AG10803 (cell line): ENCODE measurements at places on chromosomes 2 and 18.

DNA sequence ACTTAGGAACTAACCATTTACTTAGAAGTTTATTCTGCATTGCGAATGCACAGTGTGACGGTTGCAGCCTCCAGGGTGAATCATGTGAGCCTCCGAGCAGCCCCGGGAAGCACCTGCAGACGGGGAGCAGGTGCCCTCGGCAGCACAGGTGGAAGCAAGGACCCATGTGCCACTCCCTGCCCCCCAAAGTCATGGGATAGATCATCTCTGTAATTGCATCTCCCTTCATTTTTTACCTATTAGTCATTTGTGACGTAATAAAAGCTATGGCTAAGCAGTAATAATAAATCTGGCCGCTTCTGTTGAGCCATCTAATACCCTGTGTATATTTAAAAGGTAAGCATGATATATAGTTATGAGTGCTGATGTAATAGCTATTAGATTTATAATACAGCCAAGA lies 97.2 kb downstream of the PTGR3 start:
- no peak for DNase-seq

DNA sequence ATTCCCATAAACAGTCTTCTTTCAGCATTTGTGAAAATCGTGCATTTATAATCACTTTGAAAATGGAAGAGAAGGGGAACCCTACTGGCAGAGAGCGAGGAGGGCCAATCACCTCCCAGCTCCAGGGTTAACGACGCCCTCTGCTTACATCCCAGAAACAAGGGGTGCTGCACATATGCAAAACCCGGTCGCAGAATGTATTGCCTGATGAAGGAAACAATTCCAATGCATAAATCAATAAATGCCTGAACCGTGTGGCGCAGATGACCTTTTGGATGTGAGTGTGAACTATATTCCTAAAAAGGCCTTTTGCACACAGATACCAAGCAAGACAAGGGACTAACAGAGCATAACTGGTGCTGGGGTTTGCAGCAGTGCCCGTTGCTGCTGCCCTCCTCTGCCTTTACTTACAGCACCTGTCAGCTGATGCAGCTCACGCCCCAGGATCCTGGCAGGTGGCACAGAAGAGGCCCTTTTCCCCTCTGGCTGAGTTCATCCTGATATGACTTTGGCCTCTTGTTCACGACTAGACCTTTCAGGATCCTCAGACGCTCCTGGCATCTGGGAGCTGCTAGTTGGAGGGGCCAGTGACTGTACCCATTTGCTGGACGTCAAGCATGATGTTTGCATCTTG lies 67.8 kb downstream of the MYT1L start:
- no peak for DNase-seq

DNA sequence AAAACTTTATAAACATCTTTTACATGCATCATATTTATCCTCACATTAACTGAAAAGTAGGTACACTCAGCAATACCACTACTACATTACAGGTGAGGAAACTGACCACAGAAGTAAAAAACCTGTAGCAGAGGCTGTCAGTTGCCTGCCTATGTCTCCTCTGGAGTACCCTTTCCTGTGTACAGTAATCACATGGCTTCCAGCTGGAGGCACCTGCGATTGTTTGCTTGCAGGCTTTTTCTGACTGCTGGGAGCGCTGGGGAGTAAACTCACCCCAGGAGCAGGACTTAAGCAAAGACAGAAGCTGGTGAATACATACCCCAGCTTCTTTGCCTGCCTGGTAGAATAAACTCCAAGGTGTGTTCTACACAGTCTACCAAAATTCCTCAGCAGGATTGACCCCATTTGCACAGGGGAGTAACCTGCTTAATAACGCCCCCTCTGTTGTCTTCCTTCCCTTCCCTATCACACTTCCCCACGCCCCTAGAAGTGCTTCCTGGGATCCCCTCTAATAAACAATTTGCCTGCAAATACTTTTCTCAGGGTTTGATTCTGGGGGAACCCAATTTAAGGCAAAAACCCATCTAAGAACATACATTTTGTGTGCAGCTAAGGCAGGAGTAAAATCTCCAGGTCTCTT lies 138.9 kb downstream of the PTH2R start:
- DNase-seq = no peak

- DNase-seq = no peak
These were observed 57.0 kb downstream of the EFR3B start for GRCh38 chr2:25098670-25099486.

DNA sequence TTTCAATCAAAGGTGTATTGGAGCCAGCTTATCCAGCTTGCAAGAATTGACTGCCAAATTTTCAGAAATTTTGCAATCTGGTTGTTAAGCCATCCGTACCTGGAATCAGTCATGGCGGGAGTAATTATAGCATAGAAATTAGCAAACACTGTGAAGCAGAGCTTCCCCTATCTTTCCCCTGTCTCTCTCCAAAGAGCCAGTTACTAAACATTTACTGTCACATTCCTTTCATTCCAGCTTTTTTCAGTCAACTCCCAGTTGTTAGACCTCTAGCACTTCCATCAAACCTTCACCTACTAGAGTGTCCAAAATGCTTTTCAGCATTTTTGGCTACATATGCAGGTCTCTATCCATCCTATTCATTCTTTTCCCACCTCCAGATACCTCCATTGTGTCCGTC lies 137.4 kb downstream of the MC4R start:
- peak; percentile 6 for DNase-seq

DNA sequence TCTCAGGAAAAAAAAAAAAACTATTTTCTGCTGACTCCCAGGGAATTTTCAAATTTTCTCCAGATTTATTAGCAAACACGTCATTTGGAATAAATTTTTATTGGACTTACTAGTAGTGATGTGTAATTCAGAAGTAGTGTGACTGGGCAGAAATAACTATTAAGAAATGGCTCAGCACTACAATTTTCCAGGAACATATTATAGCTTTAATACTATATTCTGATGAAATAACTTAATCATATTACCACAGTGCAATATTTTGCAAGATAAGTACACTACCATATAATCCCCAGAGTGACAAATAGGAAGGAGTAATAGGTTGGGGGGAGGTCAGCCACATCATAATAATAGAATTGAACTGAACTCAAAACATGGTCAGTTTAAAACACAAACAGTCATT lies 19.7 kb upstream of the TNFAIP6 start:
- DNase-seq = peak; percentile 70

GRCh38 chr2:232237464-232237863 lies 141.1 kb upstream of the ALPP start:
- no peak for DNase-seq

- DNase-seq = no peak
These were observed 30.5 kb downstream of the HPCAL1 start for GRCh38 chr2:10333247-10333613.

DNA sequence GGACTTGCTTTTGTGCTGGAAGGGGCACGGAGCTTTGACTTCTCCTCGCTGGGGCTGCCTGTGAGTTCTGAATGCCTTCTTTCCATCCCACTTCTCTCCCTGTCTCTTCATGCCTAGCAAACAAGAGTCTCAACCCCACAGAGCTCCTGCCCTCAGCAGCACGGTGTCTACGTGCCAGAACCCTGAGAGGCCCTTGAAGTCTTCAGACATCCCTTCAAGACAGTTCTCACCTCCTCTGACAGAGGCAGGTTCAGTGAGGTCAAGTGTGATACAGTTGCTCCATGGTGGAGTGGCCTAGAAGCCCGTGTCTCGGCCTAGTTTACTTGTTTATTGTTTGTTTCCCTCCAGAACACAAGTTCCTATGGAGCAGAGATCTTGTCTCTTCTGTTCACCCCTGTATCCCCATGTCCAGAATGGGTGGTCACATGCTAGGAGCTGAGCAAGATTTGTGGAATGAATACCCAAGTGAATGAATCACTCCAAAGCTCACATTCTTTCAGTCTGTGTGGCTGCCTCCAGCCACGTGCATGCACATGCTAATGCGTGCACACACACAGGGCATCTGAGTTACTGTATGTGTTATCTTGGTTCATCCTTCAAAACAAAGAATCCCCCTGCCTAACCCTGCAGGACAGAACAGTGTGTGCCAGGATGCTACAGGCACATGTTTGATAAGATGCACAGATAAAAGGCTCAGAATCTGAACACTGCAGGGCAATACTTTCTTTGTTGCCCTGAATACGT lies 391.6 kb downstream of the NBAS start:
- DNase-seq = peak; percentile 95

- peak; percentile 30 for DNase-seq
These were observed 87.9 kb downstream of the ICOS start for GRCh38 chr2:204024503-204024902.

- DNase-seq = no peak
These were observed 1139.4 kb upstream of the GYPC start for GRCh38 chr2:125516496-125517109.

DNA sequence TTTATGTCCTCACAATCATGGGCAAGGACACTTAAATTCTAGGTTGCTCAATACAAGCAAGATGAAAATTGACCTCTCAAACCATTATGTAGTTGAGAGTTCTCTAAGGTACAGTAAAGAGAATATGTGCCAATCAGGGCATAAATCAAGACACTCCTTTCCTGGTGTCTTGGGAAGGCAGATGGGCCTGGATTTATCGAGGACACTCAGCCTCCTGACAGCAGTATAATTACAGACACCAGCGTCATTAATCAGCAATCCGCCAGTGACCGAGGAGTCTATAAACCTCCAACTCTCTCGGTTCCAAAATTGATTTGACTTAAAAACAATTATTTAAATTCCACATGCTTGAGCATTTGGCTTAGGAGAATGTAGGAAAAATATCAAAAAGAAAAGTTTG lies 75.7 kb upstream of the DAPL1 start:
- no peak for DNase-seq

DNA sequence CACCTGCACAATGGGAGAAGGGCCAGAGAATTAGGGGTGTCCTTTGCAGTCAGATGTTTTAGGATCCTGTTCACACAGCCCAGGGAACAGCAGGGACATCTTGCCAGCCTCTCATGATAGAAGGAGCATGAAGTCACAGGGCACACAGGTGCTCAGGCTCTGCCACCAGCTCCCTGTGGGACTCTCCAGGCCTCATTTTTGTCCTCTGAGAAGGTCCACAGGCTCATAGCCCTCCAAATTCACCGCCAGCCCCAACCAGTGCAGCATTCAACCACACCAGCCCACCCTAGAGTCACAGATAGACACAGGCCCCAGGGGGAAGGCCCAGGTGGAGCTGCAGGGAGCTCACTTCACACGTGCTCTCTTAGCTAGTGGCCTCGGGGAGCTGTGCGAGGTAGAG lies 391.7 kb downstream of the TNS1 start:
- DNase-seq = no peak

GRCh38 chr2:130981667-130982066 lies 111.6 kb downstream of the FAM168B start:
- no peak for DNase-seq

DNA sequence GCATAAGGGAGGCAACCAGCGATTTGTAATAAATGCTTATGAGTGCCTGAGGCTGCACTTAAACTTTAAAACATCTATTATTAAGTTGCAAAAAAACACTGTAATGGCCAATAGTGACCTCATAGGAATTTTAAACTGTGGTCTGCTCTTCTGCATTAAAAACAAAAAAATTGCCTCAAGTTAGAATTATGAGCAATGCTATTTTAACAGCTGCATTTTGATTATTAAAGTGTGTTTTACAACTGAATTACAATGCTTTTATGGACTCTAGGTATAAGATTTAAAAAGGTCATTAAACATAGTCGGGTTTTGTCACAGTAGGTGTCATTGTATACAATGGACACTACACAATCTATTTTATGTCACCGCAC lies 528.7 kb upstream of the FANCL start:
- no peak for DNase-seq

- no peak for DNase-seq
These were observed 2.5 kb upstream of the C2orf15 start for GRCh38 chr2:99139003-99139402.

- DNase-seq = no peak
These were observed 16.3 kb downstream of the CDC42EP3 start for GRCh38 chr2:37654932-37655841.

- DNase-seq = no peak
These were observed 26.7 kb upstream of the TGFA start for GRCh38 chr2:70580352-70580751.

DNA sequence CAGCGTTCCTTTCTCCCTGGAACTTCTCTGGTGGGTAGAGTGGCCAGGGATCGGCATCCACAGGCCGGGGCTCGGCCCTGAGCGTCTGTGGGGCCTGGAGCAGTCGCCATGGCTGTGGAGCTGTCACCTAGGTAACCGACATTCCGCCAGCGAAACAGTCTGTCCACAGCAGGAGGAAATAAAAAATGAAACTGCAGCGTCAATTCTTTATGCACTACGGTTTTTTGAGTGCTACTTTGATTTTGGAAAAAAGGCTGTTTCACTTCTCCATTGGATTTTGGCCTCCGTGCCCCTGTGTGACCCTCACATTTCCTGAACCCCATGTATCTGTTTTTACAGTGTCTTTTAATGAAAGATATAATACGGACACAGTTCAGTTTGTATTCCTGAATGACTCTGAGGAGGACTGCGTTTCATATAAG lies 163.4 kb downstream of the LDLRAD4 start:
- DNase-seq = peak; percentile 83

DNA sequence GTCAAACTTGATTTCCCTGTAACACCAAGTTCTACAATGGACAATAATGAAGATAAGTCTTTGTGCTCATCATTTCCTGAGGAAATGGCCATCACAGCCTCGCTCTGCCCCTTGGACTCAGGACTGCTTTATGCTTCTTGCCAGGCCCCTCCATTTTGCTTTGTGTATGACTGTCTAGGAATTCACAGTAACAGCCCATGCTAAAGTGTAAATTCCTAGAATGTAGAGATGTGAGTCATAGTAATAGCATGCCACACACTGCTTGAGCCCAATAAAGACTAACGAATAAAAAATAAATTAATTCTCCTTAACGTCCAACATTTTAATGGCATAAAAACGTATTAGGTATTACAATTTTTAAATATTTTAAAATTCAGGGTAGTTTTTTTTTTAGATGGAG lies 226.5 kb downstream of the PID1 start:
- DNase-seq = peak; percentile 25

GRCh38 chr2:219650426-219651248 lies 23.2 kb downstream of the SLC4A3 start:
- DNase-seq = no peak

GRCh38 chr2:136189221-136189782 lies 71.4 kb upstream of the CXCR4 start:
- DNase-seq = no peak

- DNase-seq = no peak
These were observed 214.9 kb downstream of the XIRP2 start for GRCh38 chr2:167103028-167103756.

DNA sequence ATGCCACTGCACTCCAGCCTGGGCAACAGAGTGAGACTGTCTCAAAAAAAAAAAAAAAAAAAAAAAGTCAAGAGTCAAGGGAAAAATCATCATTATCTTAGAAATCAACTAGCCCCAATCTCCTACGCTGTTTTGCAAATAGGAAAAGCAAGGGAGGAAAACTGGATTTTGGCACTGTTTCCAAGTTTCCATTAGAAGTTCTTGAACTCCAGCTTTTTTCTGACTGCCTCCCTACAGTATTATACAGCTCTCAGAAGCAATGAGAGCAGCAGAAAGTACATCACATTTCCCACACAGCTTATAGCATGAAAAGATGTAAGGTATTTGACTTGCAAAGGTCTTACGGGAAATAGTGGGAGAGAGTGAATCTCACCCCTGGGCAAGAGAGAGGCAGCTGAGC lies 127.8 kb downstream of the OSR1 start:
- no peak for DNase-seq
